ENCODE measurements at places on chromosomes 1 and 21. TPM values are rescaled to one million over a fixed set of nuclear protein-coding genes. Genes with fewer than 3 reads are reported as not detected.

The CFAP410 gene
- 21.3 TPM for total RNA-seq

The PLPP3 gene
- 46.3 TPM for total RNA-seq

The TTC22 gene
- total RNA-seq: 49.1 TPM

The TNFRSF1B gene
- total RNA-seq: 14.2 TPM

The DCST1 gene
- 1.3 TPM for total RNA-seq

The ARMH1 gene
- total RNA-seq: not detected

The MATN1 gene
- not detected for total RNA-seq

The ATP8B2 gene
- total RNA-seq: 11.4 TPM

The PLEKHO1 gene
- total RNA-seq: 8.7 TPM

The LCK gene
- 1.9 TPM for total RNA-seq

The FCER1G gene
- total RNA-seq: 8.6 TPM

The CYP4X1 gene
- 3.1 TPM for total RNA-seq

The SH2D2A gene
- not detected for total RNA-seq

The GFI1 gene
- total RNA-seq: 0.36 TPM

The CD101 gene
- total RNA-seq: 0.91 TPM

The FCRL1 gene
- not detected for total RNA-seq

The ZNF436 gene
- total RNA-seq: 33.0 TPM

The DPYD gene
- 15.1 TPM for total RNA-seq

The KCNK1 gene
- total RNA-seq: 14.8 TPM

The CD48 gene
- total RNA-seq: 1.2 TPM

The GJA5 gene
- 2.2 TPM for total RNA-seq

The ZCCHC17 gene
- 23.2 TPM for total RNA-seq

The GBP4 gene
- total RNA-seq: 3.7 TPM

The TMPRSS2 gene
- 19.2 TPM for total RNA-seq

The TCHH gene
- 1.4 TPM for total RNA-seq

The JAM2 gene
- 2.9 TPM for total RNA-seq

The LCE3D gene
- total RNA-seq: 55.2 TPM

The SPATA21 gene
- not detected for total RNA-seq

The CELA3A gene
- not detected for total RNA-seq

The AADACL4 gene
- not detected for total RNA-seq

The RUNX3 gene
- total RNA-seq: 20.2 TPM

The FCRL6 gene
- 0.80 TPM for total RNA-seq

The E2F2 gene
- total RNA-seq: 11.8 TPM

The VWA1 gene
- total RNA-seq: 31.3 TPM

The TNFRSF18 gene
- 19.8 TPM for total RNA-seq

The LMX1A gene
- total RNA-seq: 0.29 TPM

The AGBL4 gene
- total RNA-seq: 0.66 TPM

The BRINP2 gene
- not detected for total RNA-seq

The SPRR2F gene
- not detected for total RNA-seq

The KCNE2 gene
- not detected for total RNA-seq

The RGS13 gene
- total RNA-seq: 0.08 TPM

The PINK1 gene
- 173 TPM for total RNA-seq

The PRDM16 gene
- 0.56 TPM for total RNA-seq

The PTCH2 gene
- total RNA-seq: 2.7 TPM

The NID1 gene
- total RNA-seq: 32.6 TPM

The DMRTA2 gene
- total RNA-seq: not detected

The CRYAA gene
- total RNA-seq: not detected

The RXRG gene
- total RNA-seq: 2.3 TPM

The LDLRAD1 gene
- total RNA-seq: not detected

The OR2L3 gene
- total RNA-seq: 0.06 TPM

The TCP10L gene
- not detected for total RNA-seq

The SPRR5 gene
- total RNA-seq: 41.5 TPM

The KRTAP7-1 gene
- total RNA-seq: not detected

The AMPD1 gene
- not detected for total RNA-seq

The MAN1C1 gene
- 5.9 TPM for total RNA-seq

The HMCN1 gene
- 1.0 TPM for total RNA-seq

The IL19 gene
- not detected for total RNA-seq
